ENCODE measurements at places on chromosomes 5 and 9. TPM values are rescaled to one million over a fixed set of nuclear protein-coding genes. Genes with fewer than 3 reads are reported as not detected.
A peak's percentile ranks its signal among the peaks of the same experiment; 100 is the strongest.

FSD1L gene
- total RNA-seq: 7.5 TPM

CSF2 gene
- total RNA-seq: not detected

MAMDC2 gene
- 0.85 TPM for total RNA-seq

MLANA gene
- not detected for total RNA-seq

SEMA5A gene
- total RNA-seq: 0.04 TPM

SLC45A2 gene
- total RNA-seq: not detected

C9orf153 gene
- 0.66 TPM for total RNA-seq

GRCh38 chr9:121484651-121485446 lies 14.8 kb downstream of the GGTA1 start:
- DNase-seq: no peak

DNA sequence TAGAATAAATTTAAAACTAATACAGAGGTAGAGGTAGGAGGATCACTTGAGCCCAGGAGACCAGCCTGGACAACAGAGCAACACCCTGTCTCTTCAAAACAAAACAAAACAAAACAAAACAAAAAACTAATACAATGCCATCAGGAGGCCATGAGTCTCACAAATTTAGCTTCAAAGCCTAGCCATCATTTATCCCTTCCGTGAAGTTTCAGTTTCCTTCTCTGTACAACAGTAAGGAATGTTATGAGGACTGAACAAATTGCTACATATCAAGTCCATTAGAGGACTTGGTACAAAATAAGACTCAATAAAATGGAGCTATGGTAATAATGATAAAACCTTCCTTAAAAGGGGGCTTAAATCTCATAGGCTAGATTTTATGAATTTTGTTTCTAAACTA lies 60.8 kb downstream of the MAPKAP1 start:
- no peak for DNase-seq

- DNase-seq: no peak
Measured at GRCh38 chr9:126472198-126472947, 141.4 kb upstream of the LMX1B start.

DNA sequence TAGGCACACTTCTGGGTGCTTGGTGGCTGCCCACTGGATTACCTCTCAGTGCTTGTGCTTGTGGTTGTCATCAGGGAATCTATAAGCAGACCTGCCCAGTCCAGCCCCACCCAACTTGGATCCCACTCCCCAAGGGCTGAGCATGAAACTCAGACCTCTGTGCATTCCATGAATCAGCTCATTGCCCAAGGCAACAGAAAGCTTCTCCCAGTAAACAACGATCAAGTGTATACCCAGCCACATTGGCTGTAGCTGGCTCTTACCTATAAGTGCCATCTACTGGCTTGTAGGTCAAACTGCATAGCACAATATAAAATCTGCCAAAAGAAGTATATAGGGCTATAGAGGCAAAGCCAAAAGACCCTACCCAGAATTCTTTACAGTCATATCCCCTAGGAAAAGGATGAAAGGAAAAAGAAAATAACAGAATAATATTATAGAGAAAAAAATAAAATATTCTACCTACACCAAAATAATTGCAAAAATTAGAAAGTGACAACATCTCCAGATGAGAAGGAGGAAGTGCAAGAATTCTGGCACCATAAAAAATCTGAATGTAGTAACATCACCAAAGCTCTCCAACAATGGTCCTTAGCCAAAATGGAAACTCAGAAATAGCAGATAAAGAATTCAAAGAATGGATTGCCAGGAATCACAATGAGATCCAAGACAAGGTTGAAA lies 321.0 kb upstream of the TRPC7 start:
- DNase-seq: peak; percentile 51

GRCh38 chr9:116497095-116497890 lies 189.8 kb upstream of the TRIM32 start:
- no peak for DNase-seq

- no peak for DNase-seq
Measured at GRCh38 chr9:107858260-107858659, 368.7 kb upstream of the KLF4 start.

GRCh38 chr5:59128646-59129290 lies 545.9 kb downstream of the RAB3C start:
- DNase-seq: no peak

DNA sequence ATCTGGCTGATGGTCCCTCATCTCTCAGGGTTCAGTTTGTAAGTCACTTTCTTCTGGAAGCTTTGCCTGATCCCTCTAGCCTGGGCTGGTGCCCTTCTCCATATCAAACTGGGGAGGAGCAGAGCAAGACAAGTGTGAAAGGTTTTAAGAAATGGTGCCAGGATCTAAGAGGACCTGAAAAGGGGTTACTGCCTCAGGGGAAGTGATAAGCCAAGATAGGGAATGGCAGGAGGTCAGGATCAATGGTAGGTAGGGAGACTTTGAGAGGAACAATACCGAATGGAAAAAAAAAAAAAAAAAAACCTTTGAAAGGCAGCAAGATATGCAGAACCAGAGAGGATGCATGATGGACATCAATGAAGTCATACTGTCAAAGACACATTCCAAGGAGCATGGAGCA lies 67.5 kb upstream of the TLR4 start:
- no peak for DNase-seq

DNA sequence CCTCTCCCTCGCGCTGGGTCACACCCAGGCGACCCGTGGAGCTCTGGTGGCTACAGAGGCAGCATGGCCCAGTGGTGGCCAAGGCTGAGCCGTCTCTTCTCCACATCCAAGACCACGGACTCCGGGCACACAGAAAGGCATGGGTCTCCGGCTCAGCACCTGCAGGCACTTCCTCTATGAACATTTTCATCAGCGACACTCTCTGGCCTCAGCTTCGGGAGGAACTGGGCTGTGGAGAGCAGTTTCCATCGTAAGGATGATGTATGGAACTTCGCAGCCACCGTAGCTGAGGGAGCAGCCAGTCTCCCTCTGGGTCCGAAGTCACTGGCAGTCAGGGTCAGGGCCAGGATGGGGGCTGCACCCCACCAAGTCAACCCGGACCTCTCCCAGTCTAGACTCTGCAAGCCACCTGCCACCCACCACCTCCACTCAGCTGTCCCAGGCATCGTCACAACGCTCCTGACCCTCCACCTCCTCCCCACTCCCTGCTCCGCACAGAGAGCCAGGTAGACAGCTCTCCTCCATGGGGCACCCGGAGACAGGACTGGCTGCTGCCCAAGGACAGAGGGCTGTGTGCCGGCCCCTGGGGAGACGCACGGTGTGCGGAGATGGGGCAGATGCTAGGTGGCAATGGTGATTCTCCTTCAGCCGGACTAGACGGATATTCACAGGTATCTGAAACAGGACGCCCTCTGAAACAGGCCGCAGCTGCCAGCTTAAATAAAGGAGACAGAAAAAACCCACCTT lies 9.7 kb downstream of the QSOX2 start:
- no peak for DNase-seq

DNA sequence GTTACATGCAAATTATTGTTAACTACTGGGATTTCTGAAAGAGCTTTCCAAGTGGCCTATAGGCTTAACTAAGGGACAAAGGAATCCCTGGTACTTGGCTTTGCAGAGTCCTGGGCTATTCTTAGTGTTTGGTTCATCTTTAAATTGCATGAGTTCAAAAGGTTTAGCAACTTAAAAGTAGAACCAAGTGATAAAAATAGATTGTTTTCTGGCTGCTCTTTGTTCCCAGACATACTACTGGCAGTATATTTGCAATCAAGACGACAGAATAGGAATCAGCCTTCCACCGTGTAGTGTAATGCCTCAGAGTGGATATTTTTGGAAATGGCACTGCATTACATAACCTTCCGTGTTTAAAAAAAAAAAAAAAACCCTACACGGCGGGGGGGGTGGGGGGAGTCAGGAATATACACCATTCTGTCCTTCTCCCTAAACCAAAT lies 1.0 kb downstream of the NREP start:
- peak; percentile 71 for DNase-seq

DNA sequence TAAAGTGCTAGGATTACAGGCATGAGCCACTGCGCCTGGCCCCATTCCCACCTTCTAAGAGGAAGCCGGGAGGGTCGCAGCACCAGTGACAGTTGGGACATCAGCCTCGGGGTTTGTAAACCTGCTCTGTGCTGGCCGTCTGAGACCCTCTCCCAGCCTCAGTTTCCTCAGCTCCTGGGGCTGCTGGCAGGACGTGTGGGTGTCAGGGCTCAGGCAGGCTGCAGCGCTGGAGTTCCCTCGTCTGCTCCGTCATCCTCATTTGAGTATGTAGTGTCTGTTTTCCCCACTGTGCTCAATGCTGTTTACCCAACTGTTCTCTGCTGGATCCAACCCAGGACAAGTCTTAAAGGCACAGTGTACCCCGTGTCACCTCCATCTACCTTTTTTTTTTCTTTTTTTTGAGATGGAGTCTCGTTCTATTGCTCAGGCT lies 2.0 kb upstream of the NINJ1 start:
- DNase-seq: no peak

DNA sequence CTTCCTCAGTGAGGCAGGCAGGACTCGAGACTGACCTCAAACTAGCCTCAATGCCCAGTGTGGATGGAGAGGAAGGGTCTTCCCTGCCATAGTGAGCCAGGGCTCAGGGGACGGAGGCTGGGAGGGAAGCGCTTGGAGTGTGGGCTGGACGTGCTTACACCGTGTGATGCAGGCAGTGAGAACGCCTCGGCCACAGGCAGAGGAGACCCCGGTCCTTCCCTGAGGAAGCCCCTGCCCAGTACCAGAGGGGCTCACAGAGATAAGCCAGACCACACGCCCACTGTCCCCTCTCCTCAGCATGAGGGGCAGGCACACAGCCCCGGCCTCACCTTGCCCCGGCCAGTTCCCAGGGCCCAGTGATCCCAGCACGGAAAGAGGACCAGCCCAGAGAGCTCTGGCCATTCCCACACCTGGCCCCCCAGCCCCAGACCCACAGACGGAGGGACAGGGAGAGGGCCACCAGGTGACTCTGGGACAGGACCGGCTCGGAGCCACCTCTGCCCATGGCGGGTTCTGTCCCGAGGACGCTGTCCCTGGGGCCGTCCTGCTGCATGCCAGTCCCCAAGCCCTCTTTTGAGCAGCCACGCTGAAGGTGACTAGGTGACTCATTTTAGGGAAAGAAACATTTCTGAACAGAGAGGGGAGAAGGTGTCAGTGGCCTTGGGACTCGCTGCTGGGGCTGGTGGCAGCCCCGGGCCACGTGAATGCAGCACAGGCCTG lies 6.0 kb upstream of the NSMF start:
- no peak for DNase-seq

Measured in endothelial cell of umbilical vein (primary cell).